ENCODE measurements at places on chromosomes 3 and 15. TPM values are rescaled to one million over a fixed set of nuclear protein-coding genes. Genes with fewer than 3 reads are reported as not detected.

DNA sequence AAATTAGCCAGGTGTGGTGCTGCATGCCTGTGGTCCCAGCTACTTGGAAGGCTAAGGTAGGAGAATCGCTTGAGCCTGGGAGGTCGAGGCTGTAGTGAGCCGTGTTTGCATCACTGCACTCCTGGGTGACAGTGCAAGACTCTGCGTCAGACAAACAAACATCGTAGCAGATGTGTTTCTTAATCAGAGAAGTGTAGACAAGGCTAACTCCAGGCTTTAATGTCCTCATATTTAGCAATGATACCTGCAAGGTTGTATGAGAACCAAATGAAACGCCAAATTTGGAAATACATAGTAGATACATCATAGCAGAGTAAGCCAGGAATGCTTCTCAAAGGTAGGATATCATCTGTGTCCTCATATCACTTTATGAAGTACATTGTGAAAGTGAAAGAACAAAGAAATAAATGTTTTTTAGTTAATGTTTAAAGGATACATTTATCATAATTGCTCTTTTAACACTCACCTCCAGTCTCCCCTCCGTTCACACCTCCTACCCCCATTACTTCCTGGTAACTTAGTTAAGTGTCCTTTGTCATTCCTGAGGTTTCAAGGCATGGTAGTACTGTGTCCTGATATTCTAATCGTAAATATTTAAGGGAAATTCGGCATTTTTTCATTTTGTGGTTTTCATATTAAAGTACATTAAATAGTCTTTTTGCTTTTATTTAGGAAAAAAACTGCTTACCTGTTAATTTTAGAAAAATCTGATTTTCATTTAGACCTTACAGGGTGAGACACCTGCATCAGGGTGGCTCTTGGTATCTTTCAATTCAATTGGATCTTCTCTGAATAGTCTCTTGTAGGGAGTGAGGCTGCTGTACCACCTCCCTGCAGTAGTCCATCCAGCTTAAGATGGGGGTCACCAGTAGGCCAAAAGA, 96.1 kb downstream of the OPA1 start:
- no peak for DNase-seq

- peak; percentile 91 for DNase-seq
These were observed 7.9 kb downstream of the KIF7 start for GRCh38 chr15:89647191-89647851.

DNA sequence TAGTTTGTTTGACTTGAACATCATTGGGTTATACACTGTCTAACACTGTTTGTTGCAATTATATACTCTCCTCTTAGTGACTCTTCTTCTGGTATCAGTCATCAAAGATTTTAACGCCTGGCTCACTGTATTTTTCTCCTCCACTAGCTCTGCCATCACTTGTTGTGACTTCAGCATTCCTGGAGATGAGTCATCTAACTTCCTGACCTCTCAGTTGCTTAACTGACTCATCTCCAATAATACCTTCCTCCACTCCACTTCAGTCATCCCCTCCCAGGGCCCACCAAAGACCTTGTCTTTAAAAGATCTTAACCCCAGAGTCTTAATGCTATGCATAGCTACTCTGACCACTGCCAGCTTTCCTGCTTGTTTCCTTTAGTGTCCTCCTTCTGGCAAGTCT, 28.6 kb upstream of the CLSTN2 start:
- no peak for DNase-seq

DNA sequence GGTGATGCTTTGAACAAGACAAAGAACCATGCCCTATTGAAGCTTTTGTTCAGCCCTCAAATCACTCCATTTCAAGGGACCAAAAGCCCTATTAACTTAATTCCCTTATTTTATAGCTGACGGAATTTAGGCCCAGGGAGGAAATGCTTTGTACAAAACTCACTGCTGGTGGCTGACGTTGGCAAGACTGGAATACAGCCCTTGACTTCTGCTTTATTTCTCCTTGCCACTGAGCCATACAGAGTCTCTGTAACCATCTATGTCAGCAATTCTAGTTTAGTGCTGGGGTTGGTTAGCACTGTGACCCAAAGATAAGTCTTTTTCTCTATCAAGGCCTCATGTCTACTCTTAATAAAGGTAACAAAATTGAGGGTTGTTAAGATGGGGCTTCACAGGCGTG, 316.1 kb upstream of the TPRG1 start:
- DNase-seq = no peak

The ASB14 gene
- 14.1 TPM for total RNA-seq

The C3orf80 gene
- 0.15 TPM for total RNA-seq

The STRIT1 gene
- 0.79 TPM for total RNA-seq

The C2CD4A gene
- total RNA-seq = not detected
